Femur (tissue), 1 donor: ENCODE measurements at places on chromosomes 7 and 10.

- DNase-seq = no peak
Observed at GRCh38 chr7:142579946-142580345, 169.3 kb upstream of the PRSS1 start.

DNA sequence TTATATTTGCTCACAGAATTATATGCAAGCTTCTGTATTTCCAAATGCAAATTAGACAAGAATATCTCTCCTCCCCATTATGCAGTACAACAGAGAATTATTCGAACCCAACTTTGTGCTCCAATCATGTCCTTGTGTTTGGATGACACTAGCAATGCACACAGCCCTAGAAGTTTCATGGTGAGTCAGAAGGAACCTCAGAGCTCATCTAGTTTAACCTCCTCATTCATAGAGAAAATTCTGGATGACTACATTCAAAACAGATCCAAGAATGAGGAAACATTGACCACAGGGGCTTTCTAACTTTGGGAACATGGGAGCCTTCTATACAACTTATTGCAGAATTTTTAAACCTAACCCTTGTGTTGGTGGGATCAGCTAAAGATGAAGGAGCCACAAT, 12.8 kb upstream of the ARID5B start:
- no peak for DNase-seq

DNA sequence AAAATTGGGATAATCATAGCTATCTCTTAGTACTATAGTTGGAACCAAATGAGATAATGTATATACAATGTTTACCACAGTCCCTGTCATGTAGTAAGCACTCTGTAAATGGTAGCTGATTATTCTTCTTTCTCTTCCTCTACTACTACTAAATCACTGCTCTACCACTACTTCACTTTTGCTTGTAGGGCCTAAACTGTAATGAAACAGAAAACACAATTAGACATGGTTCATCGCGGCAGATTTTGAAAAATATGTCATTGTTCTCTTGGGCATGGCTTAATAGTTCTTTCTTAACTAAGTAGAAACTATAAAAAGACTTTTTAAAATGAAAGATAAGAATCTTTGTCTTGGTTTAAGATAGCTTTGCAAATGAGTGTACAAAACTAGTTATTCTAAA, 34.9 kb downstream of the R3HCC1L start:
- no peak for DNase-seq

DNA sequence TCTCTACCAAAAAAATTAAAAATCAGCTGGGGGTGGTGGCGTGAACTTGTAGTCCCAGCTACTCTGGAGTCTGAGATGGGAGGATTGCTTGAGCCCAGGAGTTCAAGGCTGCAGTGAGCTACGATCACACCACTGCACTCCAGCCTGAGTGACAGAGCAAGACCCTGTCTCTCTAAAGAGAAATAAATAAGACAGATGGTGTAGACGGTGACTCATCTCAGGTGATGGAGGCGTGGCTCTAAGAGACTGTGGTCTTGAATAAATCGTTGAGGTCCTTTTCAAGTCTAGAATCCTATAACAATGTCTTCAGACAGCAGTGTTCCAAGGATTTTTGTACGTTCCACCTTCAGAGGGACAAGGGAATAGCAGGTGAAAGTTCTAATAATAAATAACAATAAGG, 53.8 kb upstream of the PFKFB3 start:
- DNase-seq = no peak

DNA sequence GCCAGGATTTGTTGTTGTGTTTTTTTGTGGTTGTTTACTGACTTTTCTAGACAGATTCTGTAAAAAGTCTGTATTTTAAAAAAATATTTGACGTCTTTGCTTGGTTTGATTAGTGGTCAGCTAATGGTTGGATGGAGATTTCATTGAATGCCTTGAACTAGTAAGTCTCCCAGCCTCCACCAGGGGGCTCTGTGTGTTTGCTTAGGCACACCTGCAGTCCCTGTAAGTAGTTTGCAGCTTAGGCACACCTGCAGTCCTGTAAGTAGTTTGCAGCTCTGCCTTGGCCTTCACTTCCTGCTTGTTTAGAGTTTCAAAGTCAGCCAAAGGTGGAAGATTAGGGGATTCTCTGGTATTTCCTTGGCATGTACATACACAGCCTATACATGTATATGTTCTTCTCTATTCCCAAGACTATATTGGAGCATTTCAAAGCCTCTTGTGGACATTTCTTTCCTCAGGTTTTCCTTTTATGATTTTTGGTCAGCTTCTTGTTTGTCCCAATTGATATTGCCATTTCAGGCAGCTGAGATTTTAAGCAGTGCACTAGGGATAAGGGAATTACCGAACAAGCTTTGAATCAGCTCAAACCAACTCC, 101.6 kb downstream of the CCSER2 start:
- DNase-seq = no peak

DNA sequence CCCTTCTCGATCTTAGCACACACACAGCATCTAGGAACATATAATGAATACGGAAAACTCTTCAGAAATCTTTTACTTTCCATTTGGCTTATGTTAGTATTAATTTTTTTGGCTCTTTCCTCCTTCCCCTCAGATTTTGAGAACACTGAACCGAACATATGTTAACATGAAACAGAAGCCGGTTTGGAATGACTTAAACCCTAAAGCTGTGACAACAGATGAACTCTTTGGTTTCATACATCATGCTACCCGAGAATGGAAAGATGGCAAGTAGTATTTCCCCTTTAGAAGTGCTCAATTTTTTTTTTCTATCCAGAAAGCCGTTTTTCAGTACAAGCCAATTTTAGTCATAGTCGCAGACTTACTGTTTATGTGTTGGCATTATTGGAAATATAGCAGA, 164.7 kb downstream of the DNAH11 start:
- DNase-seq = no peak

DNA sequence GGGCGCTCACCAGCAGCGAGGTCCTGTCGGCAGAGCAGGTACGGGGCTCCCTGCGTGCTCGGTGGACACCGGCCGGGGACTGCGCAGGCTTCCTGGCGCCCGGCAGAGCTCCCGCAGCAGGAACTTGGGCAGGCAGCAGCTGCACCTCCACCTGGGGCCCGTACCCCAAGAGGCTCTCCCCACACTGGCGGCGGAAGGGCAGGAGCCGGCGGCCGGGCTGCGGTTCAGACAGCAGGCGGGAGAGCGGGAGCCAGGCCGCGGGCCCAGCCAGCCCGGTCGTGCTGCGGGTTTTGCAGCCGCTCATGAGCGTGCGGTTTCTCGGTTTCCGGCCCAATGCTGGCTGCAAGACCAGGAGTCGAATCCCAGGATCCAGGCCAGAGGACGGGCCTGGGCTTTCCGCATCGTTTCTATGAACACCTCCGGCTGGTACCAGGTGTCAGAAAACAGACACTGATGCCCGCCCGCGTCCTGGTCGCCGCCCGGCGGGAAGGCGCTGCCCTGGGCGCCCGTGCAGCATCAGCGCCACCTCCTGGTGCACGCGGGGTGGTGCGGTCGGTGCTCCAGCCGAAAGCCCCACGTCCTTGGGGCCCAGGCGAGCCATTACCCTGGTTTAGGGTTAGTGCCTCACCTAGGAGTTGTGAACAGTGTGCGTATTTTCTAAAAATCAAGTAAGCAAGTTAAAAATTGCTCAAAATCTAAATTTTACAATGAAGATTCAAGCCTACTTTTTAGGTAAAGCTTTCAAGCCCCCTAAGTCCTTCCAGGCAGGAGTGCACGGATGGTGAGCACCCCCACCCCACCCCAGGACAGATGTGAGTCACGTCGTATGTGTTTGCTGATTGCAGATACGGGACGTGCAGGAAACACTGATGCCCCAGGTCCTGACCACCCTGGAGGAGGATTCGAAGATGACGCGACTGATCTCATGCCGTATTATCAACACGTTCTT, 47.4 kb upstream of the PRKAR1B start:
- peak; percentile 76 for DNase-seq

DNA sequence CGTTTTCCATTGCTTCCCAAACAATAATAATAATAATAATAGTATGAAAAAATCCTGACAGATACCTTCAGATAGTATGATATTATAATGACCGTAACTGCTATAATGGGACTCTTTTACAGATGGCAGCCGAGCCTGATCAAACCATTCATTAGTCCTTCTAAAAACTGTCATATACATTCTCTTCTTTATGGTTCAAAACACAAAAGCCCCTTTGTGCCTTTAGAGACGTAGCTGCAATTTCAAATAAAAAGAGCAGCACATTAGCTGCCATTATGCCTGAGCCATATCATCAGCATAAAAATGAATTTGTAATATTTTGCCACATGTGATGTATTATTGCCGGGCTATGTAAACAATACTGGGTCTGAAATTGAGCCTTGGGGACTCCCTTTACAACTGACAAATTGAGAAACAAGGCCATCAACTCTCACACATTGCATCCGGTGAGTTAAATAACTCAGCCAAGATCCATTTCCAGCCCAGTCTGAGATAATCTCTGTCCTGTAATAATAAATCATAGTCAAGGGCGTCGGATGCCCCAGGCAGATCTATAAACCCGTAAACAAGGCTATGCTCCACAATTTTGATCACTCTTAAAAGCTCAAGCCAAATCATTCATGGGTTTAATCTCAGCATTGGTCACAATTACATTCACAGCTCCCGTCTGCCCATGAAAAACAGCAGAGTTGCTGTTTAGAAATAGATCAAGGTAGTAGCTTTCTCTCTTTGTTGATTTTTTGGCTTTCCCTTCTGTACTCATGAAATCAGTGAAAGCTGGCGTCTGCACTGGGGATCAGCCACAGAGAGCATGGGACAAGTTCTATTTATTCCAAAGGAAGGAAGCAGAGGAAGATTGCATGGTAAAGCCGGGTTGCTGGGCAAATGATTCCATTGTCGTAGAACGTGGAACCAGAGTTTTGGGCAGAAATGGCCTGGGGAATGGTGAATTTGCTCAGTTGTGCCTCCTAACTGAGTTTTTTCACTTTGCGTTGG, 150.1 kb upstream of the BMPER start:
- DNase-seq = no peak

- DNase-seq = peak; percentile 18
Observed at GRCh38 chr7:1844951-1845390, 174.9 kb downstream of the ELFN1 start.

DNA sequence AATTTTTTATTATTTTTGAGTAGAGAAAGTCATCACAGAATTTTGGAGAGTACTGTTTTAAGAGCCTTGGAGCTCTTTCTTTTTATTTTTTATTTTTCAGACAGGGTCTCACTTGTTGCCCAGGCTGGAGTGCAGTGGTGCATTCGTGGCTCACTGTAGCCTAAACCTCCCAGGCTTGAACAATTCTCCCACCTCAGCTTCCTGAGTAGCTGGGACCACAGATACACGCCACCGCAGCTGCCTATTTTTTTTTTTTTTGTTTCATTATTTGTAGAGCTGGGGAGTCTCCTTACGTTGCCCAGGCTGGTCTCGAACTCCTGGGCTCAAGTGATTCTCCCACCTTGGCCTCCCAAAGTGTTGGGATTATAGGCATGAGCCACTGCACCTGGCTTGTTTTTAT, 10.6 kb downstream of the CPA4 start:
- no peak for DNase-seq

GRCh38 chr7:89200758-89201157, 405.2 kb upstream of the TEX47 start:
- DNase-seq = no peak

GRCh38 chr7:20395511-20395910, 64.8 kb downstream of the ITGB8 start:
- DNase-seq = no peak

GRCh38 chr10:118957966-118958365, 71.5 kb upstream of the NANOS1 start:
- no peak for DNase-seq

- no peak for DNase-seq
Observed at GRCh38 chr10:51985336-51985735, 285.9 kb upstream of the CSTF2T start.

DNA sequence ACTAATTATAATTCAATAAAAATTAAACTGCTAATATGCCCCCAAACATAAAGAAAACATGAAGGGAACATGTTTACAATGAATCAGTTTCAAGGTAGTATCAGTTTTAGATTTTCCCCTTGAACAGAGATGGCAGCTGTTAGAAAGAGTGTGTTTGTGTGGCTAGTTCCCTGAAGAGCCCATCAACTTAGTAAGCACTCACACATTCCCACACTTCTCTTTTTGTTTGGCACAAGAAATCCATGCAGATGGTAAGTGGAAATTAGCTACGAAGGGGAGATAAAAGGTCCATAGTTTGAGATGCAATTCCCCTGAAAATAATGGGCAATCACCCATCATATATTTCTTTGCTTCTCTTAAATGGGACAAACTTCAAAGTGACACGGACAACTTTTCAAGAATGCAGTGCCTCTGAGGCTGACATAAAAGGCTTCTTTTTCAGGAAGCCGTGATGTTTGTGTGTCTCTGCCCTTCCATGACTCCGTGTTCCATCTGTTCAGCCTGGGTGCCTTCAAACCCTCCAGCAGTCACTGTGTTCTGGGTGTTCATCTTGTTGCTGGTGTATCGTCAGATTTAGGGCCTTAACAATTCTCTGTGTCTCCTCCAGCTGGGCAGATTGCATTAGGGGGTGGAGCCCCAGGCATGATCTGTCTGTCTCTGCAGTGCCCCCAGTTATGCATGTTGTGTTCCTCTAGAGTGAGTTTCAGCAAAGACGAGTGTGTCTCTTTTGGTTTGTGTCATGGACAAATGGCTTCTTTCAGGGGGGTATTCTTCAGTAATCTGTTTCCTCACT, 259.5 kb upstream of the NPY start:
- DNase-seq = no peak

GRCh38 chr10:28719789-28720436, 42.6 kb downstream of the BAMBI start:
- DNase-seq = no peak

GRCh38 chr7:38448584-38449234, 175.3 kb upstream of the TARP start:
- no peak for DNase-seq

DNA sequence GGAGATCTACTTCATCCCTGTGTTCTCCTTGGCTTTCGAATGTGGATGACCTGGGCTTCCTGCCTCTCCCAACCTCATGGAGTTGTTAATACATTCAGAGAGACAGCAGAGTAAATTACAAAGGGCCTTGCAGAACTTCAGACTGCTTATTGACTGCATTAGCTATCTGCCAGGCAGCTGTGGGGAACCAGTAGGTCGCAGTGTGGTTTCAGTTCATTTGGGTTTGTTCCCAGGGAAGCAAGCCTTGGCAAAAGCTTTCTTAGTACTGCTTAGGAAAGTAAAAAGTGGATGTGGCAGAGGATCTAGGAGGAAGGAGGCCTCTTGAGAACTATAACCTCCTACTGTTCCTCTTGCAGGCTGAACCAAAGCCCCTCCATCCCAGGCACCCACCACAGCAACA, 9.2 kb downstream of the NPFFR1 start:
- DNase-seq = peak; percentile 62

GRCh38 chr7:3688071-3688470, 387.0 kb downstream of the SDK1 start:
- no peak for DNase-seq

- DNase-seq = peak; percentile 67
Observed at GRCh38 chr10:78588194-78588811, 480.5 kb upstream of the ZMIZ1 start.

- DNase-seq = peak; percentile 42
Observed at GRCh38 chr7:143222782-143223181, 945 bp downstream of the TAS2R40 start.

DNA sequence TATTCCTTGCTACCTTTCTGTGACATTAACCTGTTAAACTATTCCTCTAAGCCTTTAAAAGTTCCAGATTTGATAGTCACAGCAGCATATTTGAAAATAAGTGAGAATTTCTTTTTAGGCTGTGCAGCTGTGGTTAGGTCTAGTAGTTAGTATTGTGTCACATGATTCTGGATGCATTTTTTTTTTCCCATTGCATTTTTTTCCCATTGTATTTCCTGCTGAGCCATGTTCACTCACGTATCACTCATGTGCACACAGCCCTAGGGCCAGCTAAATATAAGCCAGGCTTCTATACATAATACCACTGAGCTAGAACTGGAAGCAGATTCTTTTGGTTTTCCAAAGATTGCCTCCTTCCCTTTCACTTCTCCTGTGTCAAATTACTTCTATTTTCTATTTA, 37.4 kb downstream of the DNAJC9 start:
- DNase-seq = no peak
